ENCODE measurements at places on chromosomes 1 and 21. TPM values are rescaled to one million over a fixed set of nuclear protein-coding genes. Genes with fewer than 3 reads are reported as not detected.

- no peak for DNase-seq
These were observed 163.6 kb downstream of the PAPPA2 start for GRCh38 chr1:176626572-176627061.

- DNase-seq: no peak
These were observed 37.2 kb downstream of the KANK4 start for GRCh38 chr1:62281922-62282555.

DNA sequence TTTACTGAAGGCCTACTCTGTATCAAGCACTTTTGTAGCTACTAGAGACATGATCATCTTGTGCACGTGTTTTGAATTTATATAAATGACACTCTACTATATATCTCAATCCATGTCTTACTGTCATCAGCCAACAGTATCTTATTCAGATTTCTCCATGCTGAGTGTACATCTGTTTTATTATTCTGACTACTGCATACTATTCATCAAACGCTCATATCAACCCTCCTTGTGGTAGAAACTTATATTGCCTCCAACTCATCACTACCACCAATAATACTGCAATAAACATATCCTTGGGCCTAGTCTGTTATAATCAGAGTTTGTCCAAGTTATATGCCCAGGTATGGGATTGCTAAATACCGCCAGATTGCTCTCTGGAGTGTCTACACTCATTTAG, 81.6 kb upstream of the IRF2BP2 start:
- no peak for DNase-seq

DNA sequence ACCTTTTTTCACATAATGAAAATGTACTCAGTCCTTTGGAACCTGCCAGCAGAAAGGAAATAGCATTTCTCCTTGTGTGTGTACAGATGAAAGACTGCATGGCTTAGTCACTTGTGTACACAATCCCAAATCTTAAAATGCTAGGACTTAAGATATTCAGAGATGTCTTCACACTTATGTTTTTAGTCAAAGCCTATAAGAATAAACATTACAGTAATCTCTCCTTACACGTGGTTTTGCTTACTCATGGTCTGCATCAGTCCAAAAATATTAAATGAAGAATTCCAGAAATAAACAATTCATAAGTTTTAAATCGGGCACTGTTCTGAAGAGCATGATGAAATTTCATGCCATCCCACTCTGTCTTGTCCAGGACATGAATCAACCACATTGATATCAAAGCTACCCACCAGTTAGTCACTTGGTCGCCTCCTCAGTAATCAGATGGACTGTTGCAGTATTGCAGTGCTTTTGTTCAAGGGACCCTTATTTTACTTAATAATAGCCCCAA, 75.7 kb upstream of the RRP15 start:
- no peak for DNase-seq

DNA sequence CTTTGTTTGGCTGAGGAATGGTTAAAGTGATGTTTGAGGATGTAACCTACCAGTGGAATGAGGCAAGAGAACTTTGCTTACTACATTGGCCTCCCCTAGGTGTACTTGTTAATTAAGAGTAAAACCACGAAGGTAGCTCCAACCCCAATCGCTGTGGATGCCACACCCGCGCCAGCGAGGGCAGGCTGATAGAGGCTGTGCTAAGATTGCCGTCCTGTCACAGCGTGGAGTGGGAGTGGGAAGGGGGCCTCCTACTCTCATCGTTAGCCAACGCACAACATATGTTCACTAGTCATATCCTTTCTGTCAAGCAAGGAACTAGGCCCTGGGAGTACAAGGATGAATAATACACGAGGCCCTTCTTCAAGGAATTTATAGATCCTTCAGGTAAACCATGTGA, 99.6 kb downstream of the RUNX1 start:
- no peak for DNase-seq

DNA sequence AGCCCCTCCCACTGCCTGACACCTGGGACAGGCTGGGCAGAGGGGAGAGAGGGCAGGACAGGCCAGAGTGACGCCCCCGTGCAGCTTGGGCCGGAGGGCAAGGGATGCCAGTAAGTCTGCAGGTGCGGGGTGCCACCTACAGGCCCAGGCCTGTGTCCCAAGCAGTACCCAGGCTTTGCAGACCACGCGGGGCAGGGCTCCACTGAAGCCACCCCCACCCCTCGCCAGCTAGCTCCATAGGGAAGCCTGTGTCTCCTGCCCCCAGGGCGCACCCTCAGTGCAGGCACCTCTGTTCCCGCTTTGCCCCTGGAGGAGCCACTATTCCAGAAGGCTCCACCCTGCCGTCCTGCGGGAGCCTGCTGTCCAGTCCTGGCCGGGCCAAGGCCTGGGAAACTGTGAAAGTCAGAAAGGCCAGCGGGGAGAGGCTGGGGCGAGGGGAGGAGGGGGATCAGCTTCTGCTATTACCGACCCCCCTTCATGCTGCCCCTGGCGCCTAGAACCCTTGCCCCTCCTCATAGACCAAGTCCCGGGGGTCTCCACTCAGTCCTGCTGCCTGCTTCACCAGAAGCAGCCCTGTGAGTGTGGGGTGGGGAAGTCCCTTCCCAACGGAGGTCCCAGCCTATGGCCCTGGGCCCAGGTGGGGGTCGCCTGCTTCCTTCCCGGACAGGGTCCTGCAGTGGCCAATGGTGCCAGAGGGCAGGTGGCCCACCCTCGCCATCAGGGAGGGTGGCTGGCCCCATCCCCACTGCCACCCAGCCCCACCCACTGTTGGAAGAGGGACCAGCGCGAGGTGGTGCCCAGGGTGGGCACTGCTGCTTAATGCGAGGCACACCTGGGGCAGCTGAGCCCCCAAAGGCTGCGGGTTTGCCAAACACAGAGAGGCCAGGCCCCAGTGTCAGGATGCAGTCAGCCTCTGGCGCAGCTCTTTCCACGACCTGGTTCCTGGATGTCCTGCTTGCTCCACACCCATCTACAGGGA, 54.4 kb downstream of the KCNAB2 start:
- DNase-seq: no peak

The OR2T11 gene
- not detected for polyA plus RNA-seq

DNA sequence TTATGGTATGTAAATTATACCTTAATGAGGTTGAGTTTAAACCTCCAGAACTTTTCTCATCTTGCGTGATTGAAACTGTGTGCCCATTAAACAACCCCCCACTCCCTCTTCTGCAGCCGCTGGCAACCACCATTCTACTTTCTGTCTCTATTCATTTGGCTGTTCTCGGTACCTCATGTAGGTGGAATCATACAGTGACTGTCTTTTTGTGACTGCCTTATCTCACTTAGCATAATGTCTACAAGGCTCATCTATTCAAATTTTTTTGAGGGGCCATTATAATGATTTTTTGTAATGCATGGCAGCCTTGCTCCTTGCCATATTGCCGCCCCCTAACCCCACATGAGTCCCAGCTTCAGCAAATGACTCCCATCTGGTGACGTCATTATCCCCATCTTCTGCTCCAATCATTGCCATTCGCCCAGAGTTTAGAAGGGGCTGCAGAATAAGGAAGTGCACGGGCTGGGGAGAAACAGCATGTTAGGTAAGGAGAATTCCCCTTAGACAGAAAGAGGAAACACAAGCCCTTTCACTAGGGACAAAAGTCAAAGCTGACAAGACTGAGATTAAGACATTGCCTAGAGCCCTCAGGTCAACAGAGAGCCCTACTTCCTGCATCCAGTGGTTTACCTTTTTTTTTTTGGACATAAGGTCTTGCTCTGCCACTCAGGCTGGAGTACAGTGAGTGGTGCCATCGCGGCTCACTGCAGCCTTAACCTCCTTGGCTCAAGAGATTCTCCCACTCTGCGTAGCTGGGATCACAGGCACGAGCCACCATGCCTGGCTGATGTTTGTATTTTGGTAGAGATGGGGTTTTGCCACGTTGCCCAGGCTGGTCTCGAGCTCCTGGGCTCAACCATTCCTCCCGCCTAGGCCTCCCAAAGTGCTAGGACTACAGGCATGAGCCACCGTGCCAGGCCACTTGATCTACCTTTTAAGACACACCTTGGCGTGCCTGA, 78.4 kb upstream of the ERRFI1 start:
- no peak for DNase-seq

GRCh38 chr1:71196685-71197084, 115.8 kb upstream of the ZRANB2 start:
- peak; percentile 17 for DNase-seq

- no peak for DNase-seq
These were observed 120.6 kb downstream of the KCNJ15 start for GRCh38 chr21:38377165-38378088.

DNA sequence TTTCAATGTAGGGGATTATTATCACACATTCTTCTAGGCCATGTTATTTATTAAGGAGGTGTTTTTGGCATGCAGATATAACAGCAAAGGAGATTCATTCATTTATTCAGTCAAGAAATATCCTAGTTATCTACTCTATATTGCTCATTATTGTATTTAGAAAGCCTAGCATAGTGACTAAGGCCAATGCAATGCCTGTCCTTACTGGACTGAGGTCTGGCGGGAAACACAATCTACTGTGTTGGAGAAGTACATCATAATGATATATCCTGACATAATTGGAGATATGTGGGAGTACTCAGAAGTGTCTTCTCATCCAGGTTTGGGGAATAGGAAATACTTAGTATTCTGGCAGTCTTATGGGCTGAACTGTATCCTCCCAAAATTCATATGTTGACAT, 421.5 kb upstream of the USP24 start:
- DNase-seq: no peak

GRCh38 chr1:184866586-184866985, 107.7 kb downstream of the NIBAN1 start:
- no peak for DNase-seq

DNA sequence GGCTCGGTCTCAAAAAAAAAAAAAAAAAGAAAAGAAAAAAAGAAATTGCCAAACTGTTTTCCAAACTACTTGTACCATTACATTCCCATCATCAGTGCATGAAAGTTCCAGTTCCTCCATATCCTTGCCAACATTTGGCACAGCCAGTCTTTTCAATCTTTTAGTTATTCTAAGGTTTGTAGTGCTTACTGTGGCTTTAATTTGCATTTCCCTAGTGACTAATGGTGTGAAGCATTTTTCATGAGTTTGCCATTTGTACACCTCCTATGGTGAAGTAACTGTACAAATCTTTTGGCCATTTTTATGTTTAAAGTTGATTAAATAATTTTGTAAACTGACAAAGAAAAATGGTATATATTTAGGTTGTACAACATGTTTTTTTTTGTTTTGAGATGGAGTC, 70.7 kb downstream of the DEGS1 start:
- DNase-seq: no peak

The RBP7 gene
- 15.3 TPM for polyA plus RNA-seq

DNA sequence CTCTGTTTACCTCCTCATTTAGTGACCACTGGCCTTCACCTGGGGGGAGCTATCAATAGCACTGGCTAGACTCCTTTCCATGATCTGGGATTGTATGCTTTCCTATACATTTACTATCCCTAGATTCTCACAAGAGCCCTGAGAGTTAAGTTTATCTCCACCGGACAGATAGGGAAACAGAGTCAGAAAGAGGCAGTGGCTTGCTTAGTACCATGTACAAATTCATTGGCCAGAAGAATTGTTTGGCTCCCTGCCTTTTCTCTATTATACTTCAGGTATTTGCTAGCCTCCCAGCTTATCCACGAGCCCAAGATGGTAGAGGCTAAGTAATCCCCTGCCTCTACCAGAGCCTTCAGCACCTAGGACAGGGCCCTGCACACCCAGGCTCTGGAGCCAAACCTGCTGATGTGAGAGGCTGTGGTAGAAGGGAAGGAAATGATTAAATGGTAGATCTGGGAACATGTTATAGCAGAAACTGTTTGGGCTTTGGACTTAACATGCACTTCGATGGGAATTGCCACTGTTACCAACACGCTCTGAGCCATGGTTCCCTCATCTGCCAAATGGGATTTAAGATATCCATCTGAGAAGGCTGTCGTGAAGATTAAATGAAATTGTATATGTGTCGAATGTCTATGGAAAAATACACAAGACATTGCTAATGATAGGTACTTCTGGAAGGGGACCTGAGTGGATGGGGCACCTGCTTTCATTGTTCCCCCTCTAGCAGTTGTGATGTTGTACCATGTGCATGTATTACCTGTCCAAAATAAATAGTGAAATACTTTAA, 3.1 kb upstream of the BLACAT1 start:
- peak; percentile 83 for DNase-seq

The KRTAP10-1 gene
- polyA plus RNA-seq: not detected

- DNase-seq: no peak
These were observed 41.6 kb downstream of the AK4 start for GRCh38 chr1:65189576-65190115.

The KRTAP21-2 gene
- not detected for polyA plus RNA-seq

DNA sequence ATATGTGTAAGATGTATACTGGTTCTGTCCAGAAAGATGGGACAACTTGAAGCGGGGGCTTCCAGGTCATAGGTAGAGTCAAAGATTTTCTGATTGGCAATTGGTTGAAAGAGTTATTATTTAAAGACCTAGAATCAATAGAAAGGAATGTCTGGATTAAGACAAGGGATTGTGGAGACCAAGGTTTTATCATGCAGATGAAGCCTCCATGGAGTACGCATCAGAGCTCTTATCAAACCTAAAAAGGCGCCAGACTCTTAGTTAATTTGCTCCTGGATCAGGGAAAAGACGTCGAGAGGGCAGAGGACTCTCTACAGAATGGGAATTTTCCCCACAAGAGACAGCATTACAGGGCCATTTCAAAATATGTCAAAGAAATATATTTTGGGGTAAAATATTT, 23.7 kb upstream of the ETV3 start:
- no peak for DNase-seq

DNA sequence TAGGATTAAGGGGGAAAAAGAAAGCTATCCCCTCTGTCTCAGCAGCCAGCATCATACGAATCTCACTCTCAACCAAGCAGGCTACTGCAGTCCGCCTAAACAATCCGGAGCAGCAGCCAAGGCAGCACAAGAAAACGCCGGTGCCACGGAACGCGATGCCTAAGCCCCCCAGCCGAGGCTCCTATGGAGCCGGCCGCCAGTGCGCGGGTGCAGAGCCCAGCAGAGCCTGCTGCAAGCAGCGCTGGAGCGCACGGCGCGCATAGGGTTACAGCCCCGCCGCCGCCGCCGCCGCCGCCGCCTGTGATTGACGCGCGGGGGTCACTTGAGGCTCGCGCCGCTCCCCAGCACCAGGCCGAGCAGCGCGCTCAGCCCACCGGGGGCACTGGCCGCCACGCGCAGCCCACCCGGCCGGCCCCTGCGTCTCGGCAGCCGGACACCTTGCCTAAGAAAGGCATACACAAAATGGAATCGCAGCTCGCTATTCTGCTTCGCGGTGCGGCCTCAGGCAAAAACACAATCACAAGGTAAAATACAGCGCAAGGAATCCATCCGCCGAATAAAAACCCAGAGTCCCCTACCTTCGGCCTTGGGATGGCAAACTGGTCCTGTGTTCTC, 780 bp downstream of the HIVEP3 start:
- DNase-seq: peak; percentile 34

GRCh38 chr1:176896216-176896615, 268.3 kb downstream of the ASTN1 start:
- no peak for DNase-seq

- DNase-seq: no peak
These were observed 4.8 kb upstream of the WDR47 start for GRCh38 chr1:109046671-109047070.

- DNase-seq: no peak
These were observed 22.8 kb upstream of the RNF186 start for GRCh38 chr1:19837866-19838265.

The SERPINC1 gene
- 0.28 TPM for polyA plus RNA-seq
